H1 (cell line): ENCODE measurements at places on chromosomes 12 and 14.

- H3K27ac ChIP-seq, result no peak overlapping the region
- no peaks in the 10 kb centered on the region for H3K36me3 ChIP-seq
- no peak overlapping the region for H3K4me3 ChIP-seq
- no peaks in the 10 kb centered on the region; the same call in 1 of the 2 replicates for H3K4me1 ChIP-seq
Measured at GRCh38 chr12:94700662-94701061, 50.3 kb upstream of the TMCC3 start.

DNA sequence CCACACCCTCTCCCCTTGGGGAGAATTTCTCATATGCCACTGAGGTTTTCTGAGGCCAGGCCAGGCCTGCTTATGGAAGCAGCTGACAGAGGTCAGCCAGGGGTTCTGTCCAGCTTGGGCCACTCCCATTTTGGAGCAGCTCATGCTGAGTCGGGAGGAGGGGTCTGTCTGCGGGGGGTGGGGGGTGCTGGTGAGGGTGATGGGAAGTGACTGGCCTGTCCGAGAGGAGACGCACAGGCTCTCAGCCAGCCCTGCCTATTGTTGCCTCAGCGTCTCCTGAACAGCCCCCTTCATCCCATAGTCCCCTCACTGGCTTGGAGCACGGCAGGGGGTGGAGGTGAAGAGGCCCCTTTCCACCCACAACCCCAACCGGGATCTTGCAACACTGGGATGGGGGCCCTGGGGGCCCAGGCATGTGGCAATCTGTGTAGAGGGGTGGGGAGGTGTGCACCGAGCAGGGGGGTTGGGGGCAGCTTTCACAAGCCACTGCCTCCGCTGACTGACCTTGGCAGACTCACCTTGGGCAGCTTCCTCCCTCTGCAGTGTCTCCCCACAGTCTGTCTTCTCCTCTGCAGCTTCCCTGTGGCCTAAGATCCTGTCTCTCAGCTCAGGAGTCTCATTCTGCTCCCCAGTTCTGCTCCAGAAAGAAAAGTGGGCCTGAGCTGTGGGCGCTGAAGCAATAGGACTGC is 5.5 kb downstream of the CEBPE start:
- H3K36me3 ChIP-seq, result no peaks in the 10 kb centered on the region
- no peak overlapping the region for H3K27ac ChIP-seq
- no peaks in the 10 kb centered on the region; the same call in 1 of the 2 replicates for H3K27me3 ChIP-seq
- H3K4me3 ChIP-seq, result no peak overlapping the region

DNA sequence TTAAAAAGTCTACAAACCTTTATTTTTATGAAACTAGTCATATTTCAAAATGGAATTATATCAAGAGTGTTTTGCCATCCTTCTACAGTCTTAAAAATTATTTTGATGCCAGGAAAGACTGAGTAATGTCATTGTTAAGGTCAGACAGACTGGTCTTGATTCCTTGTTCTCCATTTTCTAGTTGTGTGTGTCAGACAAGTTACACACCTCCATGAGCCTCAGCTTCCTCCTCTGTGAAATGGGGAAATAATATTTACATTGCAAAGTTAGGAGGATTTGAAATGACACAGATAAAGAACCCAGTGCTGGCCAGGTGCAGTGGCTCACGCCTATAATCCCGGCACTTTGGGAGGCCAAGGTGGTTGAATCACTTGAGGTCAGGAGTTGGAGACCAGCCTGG is 47.4 kb upstream of the ELK3 start:
- H3K27ac ChIP-seq, result no peak overlapping the region
- no peaks in the 10 kb centered on the region for H3K27me3 ChIP-seq
- no peak for DNase-seq
- H3K36me3 ChIP-seq, result no peaks in the 10 kb centered on the region
- H3K4me1 ChIP-seq, result no peaks in the 10 kb centered on the region; the same call in 1 of the 2 replicates

DNA sequence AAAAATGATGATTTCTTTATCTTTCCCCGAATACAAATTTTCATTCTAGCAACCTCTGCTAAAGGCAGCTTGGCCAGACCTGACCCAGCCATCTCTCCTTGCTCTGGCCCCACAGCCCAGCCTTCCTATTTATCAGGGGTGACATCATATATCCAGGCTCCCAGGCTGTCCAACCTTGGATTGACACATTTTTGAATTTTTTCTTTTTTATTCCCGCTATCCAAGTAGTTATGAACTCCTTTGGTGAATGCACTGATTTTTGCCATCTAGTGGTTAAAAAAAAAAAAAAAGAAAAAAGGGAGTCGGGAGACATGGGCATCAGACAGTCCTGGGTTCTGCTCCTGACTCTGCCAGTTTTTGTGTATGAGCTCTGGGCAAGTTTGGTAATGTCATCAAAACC is 120.5 kb downstream of the PTPN11 start:
- DNase-seq, result no peak
- no peaks in the 10 kb centered on the region for H3K4me1 ChIP-seq
- H3K36me3 ChIP-seq, result no peaks in the 10 kb centered on the region
- H3K27ac ChIP-seq, result no peak overlapping the region
- no peaks in the 10 kb centered on the region for H3K27me3 ChIP-seq

GRCh38 chr14:74204491-74204890 is 34.8 kb upstream of the VSX2 start:
- no peaks in the 10 kb centered on the region for H3K27me3 ChIP-seq
- H3K4me1 ChIP-seq, result no peaks in the 10 kb centered on the region
- DNase-seq, result peak; percentile 36
- H3K27ac ChIP-seq, result no peak overlapping the region
- H3K4me3 ChIP-seq, result no peak overlapping the region
- H3K36me3 ChIP-seq, result no peaks in the 10 kb centered on the region; the same call in 1 of the 2 replicates

GRCh38 chr12:20126601-20127000 is 241.7 kb upstream of the PDE3A start:
- DNase-seq, result no peak
- no peaks in the 10 kb centered on the region for H3K36me3 ChIP-seq
- no peaks in the 10 kb centered on the region for H3K27me3 ChIP-seq
